ENCODE measurements at places on chromosomes 4 and X.
A peak's percentile ranks its signal among the peaks of the same experiment; 100 is the strongest.

DNA sequence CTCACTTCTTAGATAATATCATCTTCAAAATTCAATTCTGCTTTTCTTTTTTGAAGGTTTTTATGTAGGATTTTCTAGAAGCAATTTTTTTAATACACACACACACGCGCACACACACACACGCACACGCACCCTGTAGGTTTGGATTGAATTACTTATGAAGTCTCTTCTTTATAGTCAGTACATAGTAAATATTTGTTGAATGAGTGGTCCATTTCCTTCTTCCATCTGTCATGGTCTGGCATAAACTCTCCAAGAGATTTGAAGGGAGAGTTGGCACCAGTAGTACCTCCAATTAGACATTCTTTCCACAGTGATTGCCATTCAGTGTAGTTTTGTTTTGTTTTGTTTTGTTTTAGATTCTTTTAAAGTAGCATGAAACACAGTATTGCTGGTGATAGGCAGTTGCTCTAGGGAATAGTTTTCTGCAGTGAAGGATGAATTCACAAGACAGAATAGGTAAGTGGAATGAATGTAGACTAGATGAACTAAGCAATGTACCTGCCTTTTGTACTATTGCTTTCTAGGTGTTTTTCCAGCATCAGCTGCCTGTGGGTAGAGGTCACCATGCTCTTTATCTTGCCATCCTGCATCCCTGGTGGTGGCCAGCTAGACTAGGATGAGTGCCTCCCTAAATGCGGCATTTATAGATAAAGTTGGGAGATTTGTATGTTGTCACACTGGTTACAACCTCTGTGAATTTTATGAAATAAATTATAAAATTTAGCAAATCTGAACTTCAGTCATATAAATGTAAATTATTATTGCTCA, 20.5 kb downstream of the PDLIM5 start:
- DNase-seq: no peak

GRCh38 chr4:158090323-158090722, 82.5 kb downstream of the GASK1B start:
- DNase-seq: no peak

DNA sequence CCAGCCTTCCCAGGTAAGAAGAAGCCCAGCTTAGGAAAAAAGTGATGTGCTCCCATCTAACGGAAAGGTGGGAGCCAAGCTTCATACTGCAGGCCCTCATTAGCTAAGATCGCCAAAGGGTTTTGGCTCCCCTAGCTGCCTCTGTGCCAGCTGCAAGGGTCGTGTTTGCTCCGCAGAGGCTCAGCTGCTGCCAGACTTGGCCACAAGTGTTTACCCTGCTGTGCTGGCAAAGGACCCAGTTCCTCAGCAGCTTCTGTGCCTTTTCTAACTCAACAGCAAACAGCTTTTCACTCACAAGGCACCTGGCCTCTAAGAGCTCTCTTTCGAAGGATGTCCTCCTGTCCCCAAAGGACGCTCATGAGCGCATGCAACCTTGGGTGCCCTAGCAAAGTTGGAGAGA, 12.2 kb upstream of the VMA21 start:
- DNase-seq: no peak

DNA sequence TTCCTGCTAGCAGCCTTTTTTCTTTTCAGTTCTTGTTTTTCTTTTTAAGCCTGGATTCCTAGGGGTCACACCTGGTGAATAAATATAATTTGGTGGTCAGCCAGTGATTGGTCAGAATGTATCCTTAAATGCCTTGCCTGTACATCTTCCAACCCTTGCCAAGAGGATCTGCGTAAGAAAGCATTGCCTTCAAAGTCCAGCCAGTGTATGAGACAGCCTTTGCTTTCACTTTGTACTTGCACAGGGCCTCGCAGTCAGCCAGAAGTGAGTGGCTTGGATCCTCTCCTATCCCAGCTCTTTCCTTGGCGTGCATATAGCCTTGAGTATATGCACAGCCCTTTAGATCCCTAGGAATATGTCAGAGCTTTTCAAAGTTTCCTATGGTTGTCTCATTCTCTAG, 22.2 kb downstream of the KANTR start:
- DNase-seq: no peak

- DNase-seq: no peak
Measured at GRCh38 chrX:25017667-25018247, 2.0 kb upstream of the ARX start.

DNA sequence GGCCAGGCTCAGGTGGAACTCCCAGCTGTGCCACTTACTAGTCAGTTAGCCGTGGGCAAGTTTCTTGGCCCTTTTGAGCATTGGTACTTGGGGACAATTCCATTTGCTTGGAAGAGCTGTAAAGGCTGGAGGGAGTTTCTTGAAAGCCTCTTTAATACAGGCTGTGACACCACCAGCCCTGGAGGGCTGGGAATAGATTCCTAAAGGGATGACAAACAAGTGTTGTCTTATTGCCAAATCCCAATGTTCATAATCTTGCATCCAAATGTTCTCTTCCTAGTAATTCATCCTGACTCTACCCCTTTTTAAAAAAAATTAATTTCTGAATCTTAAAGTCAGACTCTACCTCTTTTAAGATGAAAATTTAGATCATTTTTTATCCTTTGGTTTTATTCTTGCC, 14.6 kb upstream of the MED28 start:
- DNase-seq: no peak

- peak; percentile 61 for DNase-seq
Measured at GRCh38 chrX:1481636-1482529, 29.2 kb upstream of the ASMTL start.

DNA sequence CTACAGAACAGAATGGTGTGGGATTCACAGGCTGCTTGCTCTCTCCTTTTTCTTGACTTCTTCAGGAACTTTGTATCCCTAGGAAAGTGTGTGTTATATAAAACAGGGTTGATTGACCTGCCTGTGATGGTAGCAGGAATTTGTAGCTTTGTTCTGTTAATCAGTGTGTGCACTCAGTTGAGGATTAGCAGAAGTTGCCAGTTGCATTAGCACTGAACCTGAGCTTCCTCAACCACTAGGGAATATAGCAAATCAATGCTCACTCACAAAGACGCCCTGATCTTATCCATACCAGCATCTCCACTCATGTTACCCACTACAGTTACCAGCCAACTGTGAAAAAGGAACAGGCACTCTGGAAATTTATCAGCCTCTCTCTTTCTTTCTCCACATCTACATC, 319.1 kb upstream of the EMCN start:
- DNase-seq: no peak

DNA sequence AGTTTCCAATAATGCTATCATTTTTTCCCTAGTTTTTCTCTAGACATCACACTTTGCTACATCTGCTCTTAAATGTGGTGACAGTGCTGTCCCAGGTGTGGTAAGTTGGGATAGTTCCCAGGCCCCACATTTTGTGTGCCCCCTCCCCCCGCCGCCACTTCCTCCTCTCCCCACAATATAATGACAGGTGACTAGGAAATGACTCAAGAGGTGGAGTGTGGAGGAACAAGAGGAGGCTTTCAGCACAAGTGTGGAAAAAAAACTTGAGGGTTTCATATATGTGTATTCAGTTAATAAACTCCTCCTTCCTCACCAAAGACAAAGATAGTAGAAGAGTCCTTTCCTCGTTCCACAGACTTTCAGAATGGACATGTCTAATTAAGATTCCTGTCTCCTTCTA, 18.3 kb upstream of the IL21 start:
- DNase-seq: no peak

GRCh38 chr4:169810325-169811323, 52.9 kb upstream of the HPF1 start:
- DNase-seq: no peak

GRCh38 chrX:24025741-24026403, 1.1 kb downstream of the KLHL15 start:
- no peak for DNase-seq

- DNase-seq: no peak
Measured at GRCh38 chr4:1329408-1330371, 17.3 kb upstream of the UVSSA start.

- no peak for DNase-seq
Measured at GRCh38 chr4:95129821-95130311, 372.1 kb downstream of the BMPR1B start.

- no peak for DNase-seq
Measured at GRCh38 chr4:3793545-3793944, 27.4 kb downstream of the ADRA2C start.

- DNase-seq: no peak
Measured at GRCh38 chrX:40243755-40244515, 146.2 kb upstream of the BCOR start.

DNA sequence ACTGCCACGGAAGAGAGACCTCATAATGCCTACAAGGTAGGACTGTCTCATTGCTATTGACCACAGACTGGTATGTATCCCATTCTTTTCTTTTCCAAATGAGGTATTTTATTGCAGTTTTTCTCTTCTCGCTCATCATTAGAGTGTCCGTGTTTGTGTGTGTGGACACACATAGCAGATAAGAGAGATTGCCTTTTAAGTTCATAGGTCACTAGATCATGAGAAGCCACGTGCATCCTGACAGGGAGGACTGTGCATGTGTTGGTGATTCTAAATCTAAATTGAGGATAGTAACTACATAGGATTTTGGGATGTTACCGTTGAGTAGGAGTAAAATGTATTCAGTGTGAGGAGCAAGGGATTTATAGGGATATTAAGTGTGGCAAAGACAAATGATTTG, 37.3 kb downstream of the HPGD start:
- no peak for DNase-seq

DNA sequence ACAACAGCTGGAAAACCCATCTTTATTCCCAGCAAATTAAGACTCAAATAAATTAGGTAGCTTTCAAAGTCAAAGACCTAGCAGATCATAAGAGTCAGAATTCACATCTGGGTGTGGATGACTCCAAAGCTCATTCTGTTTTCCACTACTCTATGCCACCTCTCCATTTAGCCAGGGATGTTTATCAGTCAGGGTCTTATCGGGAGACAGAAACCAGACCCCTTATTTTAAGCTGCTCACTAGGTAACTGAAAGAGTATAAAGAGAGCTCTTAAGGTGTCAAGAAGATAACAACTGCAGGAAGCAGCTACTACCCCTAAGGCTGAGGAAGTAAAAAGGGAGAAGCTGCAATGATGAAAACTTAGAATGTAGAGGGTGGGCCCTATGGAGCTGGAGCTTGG, 333.7 kb upstream of the KLF3 start:
- no peak for DNase-seq

DNA sequence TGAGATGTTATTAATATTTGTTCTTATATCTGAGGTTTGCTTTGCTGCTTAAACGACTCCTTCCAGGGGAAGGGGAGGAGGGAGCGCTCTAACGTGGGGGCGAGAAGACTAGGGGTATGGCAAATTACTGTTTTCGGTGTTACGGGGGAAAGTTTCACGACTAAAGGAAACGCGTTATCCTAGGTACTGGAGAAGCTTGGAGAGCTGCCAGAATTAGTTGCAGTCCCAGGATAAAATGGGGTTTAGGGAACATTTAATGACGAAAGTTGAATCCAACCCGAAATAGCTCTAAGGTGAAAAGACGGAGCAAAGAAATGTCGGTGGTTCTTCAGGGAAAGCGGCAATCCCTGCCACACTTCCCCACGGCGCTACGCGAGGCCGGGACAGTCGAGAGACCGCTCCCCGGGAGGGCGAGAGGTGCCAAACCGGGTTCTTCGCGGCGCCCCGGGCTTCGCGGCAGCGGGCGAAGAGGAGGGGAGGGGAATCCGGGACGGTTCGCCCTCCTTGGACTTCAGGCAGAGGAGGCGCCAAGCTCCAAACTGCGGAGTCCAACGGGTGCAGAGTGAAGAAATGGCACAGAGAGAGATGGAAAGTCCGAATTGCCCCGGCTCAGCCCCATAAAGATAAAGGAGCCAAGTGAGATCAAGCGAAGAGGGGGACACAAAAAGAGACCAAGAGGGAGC, 724 bp downstream of the THOC2 start:
- DNase-seq: no peak

- DNase-seq: no peak
Measured at GRCh38 chr4:89334311-89334710, 26.7 kb upstream of the GPRIN3 start.

DNA sequence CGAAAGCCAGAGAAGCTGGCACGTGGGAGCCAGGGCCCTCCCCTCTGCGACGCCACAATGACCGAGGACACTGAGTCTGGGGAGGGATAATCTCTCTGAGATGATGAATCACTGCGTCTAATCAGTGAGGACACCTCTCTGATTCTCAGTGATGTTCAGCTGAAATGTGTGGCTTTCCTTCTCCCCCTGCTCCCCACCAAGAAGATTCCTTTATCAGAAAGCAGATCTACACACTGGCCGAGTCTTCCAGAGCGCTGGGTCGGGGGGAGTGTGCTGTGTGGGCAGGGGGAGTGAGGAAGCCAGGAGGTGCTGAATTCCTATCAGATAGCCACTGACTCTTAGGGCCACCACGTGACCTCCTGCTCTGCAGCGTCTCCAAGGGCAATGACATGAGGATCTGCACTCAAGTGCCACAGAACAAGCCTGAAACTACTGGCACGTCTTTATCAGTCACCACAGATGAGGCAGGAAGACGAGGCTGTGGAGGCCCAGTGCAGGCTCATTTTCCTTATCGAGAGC, 89.2 kb downstream of the GATB start:
- DNase-seq: no peak

DNA sequence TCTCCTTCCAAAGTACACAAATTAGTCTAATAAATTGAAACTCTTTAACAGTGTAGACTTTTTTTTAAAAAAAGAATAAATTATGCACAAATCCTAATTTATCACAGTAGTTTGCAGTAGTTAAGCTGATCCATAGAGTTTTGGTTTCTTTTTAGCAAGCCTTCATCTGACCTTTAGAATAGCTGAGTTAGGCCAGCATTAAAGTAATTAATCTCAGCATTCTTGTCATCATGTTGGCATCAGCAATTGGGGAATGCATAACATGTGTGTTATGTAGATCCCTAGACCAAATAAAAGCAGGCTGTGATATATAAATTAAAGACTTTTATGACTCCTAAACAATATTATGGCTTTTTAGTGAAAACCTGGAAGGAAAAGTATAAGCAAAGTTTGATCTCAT, 426.5 kb upstream of the PABPC4L start:
- DNase-seq: no peak

DNA sequence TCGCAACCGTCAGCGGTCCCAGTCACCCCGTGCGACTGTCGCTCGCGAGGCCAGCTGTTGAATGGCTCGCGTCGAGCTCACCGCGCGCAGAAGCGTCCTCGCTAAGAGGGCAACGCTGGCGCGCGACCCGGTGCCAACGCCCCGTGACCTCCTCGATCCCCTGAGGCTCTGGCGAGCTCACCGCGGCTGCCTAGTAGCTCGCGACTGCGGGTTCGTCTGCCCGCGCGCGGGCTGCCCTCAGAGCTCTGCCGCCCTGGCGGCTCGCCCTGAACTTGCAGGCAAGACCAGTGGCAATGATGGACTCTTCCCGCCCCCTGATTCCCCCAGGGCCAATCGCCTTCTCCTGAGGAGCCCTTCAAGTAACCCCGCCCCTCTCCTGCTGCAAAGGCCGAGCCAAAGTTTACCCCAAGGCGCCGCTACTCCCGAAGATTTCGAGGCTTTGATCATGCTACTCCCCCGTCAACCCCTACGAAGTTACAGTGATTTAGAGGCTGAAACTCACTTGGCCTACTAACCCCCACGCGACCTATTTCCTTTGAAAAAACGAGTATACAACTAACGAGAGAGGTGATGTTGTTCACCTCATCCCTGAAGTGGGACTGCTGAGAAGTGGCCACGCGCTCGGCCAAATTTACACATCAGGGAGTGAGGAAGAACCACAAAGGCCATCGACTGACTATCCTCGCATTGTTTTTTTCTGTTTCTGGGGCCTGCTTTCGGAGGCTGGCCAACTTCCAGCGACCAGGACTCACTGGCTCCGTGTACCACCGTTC, 37.5 kb downstream of the PGRMC1 start:
- peak; percentile 8 for DNase-seq

- DNase-seq: no peak
Measured at GRCh38 chr4:24105327-24106038, 215.6 kb upstream of the PPARGC1A start.

- no peak for DNase-seq
Measured at GRCh38 chr4:153620352-153620751, 63.7 kb upstream of the TLR2 start.
